Activated T-cell treated with anti-CD3 and anti-CD28 coated beads, Interleukin-2, amount 50 U/mL, for 72 hours (primary cell): ENCODE measurements at places on chromosomes 3 and 15.

GRCh38 chr3:192597506-192597905, 129.8 kb downstream of the FGF12 start:
- DNase-seq = no peak

GRCh38 chr3:181756645-181757297, 45.0 kb downstream of the SOX2 start:
- no peak for DNase-seq

GRCh38 chr3:171831936-171832335, 11.2 kb upstream of the TMEM212 start:
- DNase-seq = no peak

DNA sequence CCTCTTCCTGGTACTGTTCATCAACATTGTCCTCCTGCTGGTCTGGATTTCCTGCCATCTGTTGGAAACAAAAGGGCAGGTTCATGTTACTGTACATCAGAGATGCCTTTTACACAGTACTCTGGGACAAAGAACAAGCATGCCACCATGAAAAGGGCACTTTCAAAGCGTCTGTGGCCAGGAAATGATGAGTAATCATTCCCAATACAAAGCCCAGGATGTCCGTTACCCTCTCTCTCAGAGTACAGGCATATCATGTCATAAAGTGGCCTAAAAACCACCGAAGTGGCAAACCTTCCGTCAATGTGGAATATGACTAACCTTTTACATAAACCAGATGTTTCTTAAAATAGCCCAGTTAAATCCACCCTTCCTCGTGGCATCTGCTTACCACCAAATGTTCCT, 71.2 kb downstream of the GOLIM4 start:
- peak; percentile 43 for DNase-seq

GRCh38 chr15:100310041-100310405, 31.8 kb downstream of the ADAMTS17 start:
- no peak for DNase-seq

- DNase-seq = peak; percentile 71
Measured at GRCh38 chr15:25437777-25438600, 835 bp downstream of the UBE3A start.

GRCh38 chr3:47503033-47503432, 10.5 kb downstream of the ELP6 start:
- DNase-seq = no peak

DNA sequence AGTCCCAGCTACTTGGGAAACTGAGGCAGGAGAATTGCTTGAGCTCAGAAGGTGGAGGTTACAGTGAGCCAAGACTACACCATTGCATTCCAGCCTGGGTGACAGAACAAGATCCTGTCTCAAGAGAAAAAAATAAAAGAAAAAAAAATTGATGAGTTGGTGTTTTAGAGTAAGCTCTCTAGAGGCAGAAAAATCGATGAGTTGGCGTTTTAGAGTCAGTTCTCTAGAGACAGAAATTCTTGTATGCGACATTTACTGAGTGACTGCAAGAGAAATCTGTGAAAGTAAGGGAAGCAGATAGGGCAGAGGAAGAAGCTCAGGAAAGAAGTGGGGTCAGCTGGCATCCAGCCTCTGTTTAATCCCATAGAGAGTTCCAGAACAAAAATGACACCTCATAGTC, 298.7 kb upstream of the ARRDC4 start:
- no peak for DNase-seq

DNA sequence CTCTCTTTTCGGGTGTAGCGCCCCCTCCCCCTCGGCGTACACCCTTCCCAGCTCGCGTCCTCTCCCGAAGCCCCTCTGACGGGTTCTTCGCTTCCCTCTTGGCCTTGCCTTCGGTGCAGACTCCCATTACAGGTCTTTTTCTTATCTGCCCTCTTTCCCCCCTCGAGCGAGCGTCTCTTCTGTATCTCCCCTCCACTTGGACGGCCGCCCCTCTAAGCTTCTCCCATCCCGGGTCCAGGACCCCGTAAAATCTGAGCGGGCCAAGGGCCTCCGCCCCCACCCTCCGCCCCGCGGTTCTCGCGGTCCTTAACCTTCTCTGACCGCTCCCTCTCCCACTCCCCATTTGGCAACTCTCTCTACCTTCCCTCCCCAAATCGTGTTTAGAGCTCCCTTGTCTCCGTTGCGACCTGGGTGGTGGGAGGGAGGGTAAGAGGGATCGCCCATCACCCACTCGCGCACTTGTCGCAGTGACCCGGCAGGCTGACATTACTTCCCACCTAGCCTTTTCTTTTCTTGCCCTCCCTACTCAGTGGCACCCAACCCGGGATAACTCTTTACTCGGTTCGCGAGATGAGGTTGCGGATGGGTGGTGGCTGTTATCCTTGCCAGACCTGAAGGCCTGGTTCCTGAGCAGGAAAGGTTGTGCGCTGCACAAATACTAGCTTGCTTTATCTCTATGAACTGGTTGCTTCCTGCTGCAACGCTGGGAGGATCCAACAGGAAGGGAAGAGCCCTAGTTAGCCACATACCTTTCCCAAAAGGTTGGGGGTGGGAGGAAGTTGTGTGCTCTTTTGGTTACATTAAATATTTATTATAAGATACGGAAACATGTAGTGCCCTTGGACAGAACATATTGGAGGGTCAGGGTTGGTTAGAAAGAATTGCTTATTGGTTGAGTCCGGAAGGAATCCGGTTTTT, 922 bp downstream of the RAB11A start:
- DNase-seq = peak; percentile 33

GRCh38 chr15:51266656-51267050, 71.7 kb downstream of the CYP19A1 start:
- no peak for DNase-seq

- DNase-seq = no peak
Measured at GRCh38 chr3:23444386-23444785, 241.3 kb downstream of the UBE2E2 start.

GRCh38 chr15:22966321-22967083, 13.7 kb downstream of the CYFIP1 start:
- no peak for DNase-seq

- DNase-seq = no peak
Measured at GRCh38 chr3:111669926-111670630, 74.9 kb upstream of the ZBED2 start.

DNA sequence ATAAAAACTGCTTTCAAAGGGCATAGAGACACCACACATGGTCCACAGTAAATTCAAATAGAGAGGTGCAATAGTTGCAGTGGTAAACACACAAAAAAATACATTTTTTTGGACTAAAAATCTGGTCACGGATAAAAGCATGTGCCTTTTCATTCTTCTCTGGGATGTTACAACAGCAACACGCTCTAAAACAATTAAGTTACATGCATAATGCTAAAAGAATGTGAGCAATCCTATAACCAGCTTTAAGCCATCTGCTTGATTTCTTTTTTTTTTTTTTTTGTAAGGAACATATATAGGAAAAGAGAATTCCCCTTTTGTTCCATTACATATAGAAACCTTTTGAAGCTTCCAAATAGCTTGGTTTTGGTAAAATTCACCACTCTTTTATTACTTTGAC, 20.0 kb downstream of the WNT5A start:
- no peak for DNase-seq

DNA sequence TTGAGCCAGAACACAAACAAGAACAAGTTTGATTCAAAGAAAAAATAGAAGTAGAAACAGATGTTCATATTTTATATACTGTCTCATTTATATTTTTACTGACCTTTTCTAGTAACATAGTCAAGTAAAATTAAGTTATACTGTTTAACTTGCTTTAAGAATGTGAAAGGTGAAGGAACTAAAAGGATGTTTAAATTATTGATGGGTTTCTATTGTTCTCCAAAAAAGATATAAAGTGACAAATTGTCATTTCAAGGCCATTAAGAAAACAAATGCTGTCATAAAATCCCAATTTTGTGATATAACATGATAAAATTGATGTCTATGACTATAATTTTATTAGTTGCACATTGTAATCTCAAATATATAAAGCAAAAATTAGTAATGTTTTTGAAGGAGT, 7.3 kb downstream of the GPR149 start:
- no peak for DNase-seq

- DNase-seq = no peak
Measured at GRCh38 chr3:184602372-184603150, 41.0 kb downstream of the EPHB3 start.

DNA sequence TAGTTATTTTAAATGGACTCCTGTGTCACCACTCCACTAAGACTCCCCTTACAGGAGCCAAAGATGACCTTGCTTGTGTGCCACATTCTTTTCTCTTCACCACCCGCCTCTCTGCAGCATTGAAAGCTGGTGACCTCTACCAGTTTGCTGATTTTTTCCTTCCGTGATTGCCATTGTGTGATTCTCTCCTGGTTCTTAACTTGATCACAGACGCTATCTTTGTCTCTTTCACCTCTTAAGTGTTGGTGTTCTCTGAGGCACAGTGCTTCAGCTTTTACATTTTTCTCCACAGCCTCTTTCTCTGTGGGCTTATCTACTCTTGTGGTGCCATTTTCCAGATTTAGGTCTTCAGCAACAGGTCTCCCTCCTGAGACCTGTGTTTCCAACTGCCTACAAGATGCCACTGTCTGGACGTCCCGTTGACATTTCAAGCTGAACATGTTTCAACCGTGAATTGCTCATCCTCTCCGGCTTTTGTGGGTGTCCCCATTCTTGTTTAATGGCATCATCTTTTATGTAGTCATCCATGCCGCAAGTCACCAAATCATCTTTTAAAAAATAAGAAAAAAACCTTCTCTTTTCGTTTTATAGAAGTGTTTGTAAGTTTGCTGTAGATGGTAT, 26.5 kb downstream of the IQGAP1 start:
- DNase-seq = peak; percentile 58

DNA sequence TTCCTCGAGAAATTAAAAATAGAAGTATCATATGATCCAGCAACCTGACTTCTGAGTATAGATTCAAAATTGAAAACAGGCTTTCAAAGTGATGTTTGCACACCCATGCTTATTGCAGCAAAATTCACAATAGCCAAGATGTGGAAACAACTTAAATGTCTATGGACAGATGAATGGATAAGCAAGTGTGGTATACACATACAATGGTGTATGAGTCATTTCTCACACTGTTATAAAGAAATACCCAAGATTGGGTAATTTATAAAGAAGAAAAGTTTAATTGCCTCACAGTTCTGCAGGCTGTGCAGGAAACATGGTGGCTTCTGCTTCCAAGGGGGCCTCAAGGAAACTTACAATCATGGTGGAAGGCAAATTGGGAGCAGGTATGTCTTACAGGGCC, 100.8 kb downstream of the KLF13 start:
- no peak for DNase-seq

DNA sequence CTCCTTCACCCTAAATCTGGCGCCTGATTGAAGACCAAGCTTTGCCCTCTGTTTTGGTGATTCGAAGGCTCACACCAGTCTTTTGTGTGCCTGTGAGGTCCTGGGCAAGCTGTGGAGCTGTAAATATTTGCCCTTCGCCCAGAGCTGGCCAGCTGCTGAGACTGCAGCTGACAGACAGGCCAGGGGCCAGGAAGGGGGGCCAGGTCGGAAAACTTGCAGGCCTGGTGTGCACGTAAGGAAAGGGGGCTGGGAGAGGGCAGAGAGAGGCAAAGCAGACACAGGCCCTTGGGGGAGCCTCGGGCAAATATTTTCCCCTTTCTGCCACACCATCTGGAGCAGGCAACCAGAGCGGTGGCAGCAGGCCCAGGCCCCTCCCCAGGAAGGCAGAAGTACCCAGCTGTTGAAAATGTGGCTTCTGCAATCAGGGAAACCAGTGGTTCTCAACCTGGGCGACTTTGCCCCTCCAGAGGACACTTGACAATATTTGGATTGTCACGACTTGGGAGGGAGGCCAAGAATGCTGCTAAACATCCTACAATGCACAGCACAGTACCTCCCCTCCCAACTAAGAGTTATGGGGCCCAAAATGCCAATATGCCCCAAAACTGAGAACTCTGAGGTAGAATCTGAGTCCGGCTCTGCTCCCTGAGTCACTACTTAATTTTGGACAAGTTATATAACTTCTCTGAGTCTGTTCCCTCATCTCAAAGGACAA, 2.5 kb downstream of the PDZRN3 start:
- DNase-seq = no peak

DNA sequence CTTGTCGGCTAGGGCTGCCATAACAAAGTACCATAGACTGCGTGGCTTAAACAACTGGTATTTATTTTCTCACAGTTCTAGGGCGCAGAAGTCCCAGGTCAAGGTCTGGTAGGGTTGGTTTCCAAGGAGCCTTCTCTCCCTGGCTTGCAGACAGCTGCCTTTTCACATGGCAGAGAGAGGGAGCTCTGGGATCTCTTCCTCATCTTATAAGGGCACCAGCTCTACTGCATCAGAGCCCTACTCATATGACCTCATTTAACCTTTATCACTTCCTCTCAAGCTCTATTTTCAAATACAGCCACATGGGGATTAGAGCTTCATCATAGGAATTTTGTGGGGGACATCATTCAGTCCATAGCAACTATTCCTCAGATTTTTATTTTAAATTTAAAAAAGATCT, 17.6 kb upstream of the PAQR9 start:
- no peak for DNase-seq
